Activated effector memory CD4-positive, alpha-beta T cell treated with Interleukin-2 at 50 U/mL for 16 hours (primary cell): ENCODE measurements at places on chromosomes 1 and 21.
A peak's percentile ranks its signal among the peaks of the same experiment; 100 is the strongest.

- DNase-seq = no peak
Measured at GRCh38 chr1:109838838-109839240, 71.8 kb upstream of the CSF1 start.

DNA sequence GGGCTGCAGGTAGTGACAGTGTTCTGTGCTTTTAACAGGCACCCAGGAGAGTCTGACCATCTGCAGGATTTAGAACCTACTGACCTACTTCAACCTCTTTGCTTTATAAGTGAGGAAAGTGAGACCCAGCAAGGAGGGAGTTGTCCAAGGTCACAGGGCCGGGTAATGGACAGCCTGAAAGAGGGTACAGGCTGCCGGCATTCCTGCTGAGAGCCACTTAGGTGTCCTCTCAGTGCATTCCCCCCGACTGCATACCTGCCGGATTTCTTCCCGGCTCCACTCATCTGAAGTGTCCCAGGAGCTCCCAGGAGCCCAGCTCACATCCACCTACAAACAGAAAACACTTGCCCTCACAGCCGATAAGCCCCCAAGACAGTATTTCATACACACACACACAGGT, 13.9 kb downstream of the PHLDA3 start:
- no peak for DNase-seq

GRCh38 chr1:152836870-152837269, 5.8 kb upstream of the LCE6A start:
- no peak for DNase-seq

DNA sequence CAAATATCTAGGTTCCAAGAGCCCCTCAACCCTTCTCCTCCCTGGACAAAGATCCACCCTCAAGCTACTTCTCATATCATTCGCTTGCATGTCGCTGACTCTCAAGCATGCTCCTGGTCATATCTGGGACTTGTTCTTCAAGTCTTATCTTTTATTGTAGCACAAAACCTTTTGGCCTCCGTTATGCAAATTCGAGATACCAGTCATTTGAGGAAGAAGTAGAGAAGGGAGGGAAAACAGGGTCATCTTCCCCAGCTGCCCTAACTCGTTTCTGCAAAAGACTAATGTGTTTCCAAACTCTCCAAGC, 63.8 kb upstream of the ETS2 start:
- DNase-seq = no peak

DNA sequence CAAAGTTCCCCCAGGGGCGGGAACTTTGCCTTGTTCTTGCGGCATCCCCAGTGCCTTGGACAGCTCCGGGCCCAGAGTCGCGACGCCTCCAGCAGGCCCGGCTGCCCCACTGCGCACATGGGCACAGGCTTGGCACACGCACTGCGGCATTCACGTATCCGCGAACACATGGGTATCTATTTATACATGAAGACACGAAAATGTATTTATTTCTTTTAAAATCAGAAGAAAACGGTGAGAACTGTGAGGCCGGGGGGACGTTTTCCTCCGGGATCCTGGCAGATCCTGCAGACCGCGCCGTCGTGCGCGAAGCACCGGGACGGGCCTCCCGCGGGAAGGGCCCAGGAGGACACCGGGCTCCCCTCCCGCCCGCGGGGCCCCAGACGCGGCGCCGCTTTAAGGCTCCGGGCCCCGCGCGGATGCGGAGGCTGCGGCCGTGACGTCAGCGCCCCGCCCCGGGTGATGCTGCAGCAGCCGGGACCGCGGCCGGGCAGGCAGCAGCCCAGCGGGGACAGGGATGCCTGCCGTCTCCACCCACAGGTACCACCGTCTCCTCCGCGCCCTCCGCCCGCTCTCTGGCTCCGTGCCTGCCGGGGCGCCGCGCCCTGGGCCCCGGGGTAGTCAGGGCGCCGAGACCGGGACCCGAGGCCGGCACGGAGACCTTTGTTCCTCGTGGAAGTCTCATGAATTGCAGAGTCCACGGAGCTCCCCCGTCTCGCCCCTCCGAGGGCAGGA, at the start of gene SLC45A1:
SLC45A1 (plus strand) TSS at position 468 of the 735 bp plus-strand sequence. CDS start 6,216 bp downstream, outside the sequence.
- DNase-seq = peak; percentile 71
